ENCODE measurements at places on chromosomes 16 and 17.
A peak's percentile ranks its signal among the peaks of the same experiment; 100 is the strongest.

DNA sequence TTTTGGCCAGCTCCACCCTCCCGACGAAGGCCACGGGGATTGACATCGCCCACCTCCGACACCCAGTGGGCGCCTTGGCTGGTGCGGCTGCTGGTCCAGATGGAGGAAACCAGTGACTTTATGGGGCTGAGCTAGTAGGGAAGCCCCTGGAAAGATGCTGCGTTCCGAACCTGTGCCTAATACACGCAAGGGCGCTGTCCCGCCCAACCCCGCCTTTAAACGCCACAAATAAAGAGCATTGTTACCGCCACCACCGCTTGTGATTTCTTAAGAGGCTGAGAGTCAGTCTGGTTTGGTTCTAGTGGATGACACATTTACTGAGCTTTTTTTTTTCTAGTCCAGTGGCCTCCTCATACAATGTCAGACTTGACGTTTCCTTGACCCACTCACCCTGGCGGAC lies 107.9 kb downstream of the AATF start:
- no peak for DNase-seq

DNA sequence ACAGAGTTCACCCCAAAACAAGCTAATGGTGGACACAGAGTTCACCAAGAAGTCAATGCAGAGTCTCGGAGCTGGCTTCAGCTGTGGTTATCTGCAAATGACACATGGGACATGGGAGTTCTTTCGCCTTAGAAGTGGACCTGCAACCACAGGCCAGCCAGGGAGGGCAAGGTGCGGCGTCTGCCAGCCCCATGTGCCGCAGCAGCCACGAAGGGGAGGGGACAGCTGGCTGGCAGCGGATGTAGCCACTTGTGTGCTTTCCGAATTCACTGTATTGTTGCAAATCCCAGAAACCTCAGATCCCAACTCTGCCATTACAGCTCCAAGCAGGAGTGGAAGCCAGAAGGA lies 24.8 kb downstream of the LMF1 start:
- no peak for DNase-seq

- no peak for DNase-seq
Observed at GRCh38 chr16:85718682-85719081, 29.9 kb upstream of the GINS2 start.

DNA sequence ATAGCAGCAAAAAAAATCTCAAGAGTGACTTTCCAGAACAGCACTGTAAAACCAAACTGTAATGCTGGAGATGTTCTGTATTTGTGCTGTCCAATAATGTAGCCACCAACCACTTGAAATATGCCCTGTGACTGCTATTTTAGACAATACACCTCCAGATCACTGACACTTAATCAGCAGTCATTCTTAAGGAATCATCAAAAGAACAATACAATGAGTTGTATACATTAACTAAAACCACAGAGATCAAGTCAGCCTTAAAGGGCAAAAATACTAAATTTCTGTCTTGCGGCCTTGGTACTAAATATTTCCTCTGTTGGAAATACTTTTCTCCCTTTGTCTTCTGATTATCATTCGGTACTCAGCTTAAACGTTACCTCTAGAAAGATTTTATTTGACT lies 33.6 kb upstream of the ANKFY1 start:
- no peak for DNase-seq

- no peak for DNase-seq
Observed at GRCh38 chr16:74070237-74070636, 226.4 kb upstream of the PSMD7 start.

DNA sequence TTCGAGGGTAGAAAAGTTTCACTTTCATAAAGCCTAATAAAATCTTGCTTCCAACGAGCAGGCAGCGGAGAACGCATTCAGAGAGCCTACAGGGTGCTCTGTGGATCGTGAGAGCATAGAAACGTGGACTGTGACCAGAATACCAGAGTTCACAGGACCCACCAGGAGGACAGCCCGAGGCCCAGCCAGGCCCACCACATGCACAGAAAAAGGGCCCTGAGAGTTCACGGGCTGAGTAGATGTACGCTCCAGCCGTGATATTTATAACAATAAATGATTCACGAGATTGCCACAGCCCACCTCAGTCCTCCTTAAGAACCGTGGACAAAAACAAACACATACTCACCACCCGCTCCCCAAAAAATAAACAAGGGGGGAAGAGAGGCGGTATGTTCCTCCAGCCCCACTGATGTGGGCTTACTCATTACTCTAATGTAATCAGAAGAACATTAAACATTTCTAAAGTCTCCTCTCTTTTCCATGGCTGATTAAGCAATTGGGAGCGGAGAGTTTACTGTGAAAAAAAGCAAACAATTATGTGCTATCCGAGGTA lies 207.2 kb downstream of the C16orf78 start:
- DNase-seq: no peak

DNA sequence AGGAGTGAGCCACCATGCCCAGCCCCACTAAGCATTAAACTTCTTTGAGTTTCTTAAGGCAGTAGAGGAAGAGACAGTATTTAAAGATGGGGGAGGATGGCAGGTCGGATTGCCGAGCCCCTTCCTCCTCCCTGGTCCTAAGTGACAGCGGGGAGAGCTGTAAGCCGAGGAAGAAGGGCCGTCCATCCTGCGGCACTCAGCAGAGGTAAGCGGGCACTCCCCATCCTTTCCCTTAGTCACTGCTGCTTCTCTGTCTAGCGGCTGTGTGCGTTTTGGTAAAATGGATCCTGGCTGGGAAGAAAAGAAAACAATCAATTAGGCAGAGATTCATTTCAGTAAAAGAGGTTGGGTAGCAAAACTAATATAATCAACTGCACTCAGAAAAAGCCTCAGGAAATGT lies 13.9 kb downstream of the DNAAF1 start:
- DNase-seq: no peak

DNA sequence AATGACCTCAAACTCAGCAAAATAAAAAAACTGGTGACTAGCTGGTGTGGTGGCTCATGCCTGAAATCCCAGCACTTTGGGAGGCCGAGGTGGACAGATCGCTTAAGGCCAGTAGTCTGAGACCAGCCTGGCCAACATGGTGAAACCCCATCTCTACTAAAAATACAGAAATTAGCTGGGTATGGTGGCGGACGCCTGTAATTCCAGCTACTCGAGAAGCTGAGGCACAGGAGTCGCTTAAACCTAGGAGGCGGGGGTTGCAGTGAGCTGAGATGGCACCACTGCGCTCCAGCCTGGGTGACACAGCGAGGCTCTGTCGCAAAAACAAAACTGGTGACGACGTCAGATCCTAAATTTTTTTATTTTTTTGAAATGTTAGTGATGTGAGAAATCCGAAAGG lies 82.6 kb upstream of the TOB1 start:
- DNase-seq: no peak

- no peak for DNase-seq
Observed at GRCh38 chr16:72677662-72678447, 370.1 kb downstream of the ZFHX3 start.

- no peak for DNase-seq
Observed at GRCh38 chr17:49022391-49022941, 25.3 kb downstream of the IGF2BP1 start.

GRCh38 chr17:48163809-48164208 lies 56.2 kb downstream of the SNX11 start:
- DNase-seq: no peak

DNA sequence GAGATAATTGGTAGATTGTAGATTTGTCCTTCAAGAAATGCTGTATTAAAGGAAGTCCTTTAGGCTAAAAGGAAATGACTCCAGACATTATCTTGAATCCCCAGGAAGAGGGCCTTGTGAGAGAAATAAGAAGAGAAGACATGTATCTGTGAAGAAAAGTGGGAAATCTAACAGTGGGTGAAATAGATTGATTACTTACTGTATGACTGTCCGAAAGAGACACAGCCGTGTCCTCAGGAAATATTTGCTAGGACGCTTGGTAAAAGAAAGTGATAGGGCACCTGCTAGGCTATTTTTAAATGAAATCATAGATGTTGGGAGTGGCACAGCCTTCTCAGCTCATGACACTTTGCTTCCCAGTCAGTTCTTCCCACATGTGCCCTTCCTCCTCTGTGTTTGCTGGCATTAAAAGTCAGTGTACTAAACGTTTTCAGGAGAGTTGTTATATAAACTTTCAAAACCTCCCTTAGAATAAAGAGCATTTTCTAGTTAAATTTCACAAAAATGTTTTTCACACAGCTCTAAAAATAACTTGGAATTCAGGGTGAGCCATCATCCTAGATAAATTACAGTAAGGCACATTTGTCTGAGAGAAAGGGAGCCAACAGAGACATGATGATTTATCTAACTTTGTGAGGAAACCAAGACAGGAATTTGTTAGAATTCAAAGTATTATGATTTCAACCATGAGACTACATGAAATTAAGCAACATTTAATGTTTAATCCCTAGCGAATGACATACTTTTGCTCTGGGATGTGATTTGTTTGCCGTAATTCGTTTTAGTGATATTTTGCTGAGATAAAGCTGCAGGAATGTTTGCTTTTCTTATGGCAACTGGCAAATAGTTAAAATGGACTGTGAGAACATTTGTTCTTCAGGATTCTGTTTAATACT lies 35.0 kb downstream of the DHRS7B start:
- DNase-seq: no peak

GRCh38 chr17:59963738-59964481 lies 630 bp downstream of the RNFT1 start:
- peak; percentile 29 for DNase-seq

DNA sequence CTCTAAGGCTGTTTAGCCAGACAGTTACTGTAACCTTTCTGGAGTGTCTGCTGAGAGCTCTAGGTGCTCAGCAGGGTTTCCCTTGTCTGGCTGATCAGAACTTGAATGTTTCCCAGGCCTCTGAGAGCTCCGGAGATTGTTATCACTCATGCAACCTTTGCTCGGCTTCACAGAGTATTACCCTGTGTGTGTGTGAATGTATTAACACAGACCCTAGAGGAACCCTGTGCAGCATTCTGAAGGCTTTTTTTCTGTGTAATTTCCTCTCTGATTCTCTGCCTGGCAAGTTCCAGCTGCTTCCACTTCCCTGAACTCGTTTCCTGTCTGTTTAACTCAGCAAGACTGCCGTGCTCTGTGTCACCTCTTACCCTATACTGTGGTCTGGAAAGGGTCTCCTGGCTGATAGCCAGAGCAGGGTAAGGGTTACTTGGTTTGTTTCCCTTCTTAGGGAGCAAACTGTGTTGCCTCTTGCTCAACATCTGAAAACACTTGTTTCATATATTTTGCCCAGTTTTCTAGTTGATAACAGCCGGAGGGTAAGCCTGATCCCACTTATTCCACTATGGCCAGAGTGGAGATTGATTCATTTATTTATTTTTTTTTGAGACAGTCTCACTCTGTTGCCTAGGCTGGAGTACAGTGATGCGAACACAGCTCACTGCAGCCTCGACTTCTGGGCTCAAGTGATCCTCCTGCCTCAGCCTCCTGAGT lies 21.7 kb downstream of the PRMT7 start:
- no peak for DNase-seq

DNA sequence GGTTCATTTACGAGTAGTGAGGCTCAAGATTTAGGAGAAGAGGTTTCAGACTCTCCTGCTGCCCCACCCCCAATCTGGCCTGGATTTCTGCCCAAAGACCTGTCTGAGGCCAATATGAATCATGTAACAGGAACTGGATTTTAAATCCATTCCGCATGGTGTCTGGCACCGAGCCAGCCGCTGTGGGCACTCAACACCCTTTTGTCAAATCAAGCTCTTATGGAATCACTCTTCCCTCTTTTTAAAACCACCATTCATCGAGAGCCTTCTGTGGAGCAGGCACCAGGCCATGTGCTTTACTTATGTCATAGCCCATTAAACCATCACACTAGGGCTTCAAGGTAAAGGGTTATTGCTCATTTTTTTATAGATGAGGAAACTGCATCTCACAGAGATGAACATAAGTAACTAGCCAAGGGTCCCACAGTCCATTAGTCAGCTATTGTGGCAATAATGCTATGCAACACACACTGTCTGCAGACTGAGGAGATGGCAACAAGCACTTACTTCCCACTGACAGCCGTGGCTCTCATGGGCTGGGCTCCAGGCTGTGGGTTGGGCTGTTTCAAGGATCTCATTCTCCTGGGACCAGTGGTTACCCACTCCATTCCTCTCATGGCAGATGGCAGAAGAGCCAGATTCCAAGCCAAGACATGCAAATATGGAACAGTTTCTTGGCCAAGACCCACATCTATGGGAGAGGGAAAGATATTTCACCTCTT lies 93.6 kb downstream of the WSCD1 start:
- no peak for DNase-seq

DNA sequence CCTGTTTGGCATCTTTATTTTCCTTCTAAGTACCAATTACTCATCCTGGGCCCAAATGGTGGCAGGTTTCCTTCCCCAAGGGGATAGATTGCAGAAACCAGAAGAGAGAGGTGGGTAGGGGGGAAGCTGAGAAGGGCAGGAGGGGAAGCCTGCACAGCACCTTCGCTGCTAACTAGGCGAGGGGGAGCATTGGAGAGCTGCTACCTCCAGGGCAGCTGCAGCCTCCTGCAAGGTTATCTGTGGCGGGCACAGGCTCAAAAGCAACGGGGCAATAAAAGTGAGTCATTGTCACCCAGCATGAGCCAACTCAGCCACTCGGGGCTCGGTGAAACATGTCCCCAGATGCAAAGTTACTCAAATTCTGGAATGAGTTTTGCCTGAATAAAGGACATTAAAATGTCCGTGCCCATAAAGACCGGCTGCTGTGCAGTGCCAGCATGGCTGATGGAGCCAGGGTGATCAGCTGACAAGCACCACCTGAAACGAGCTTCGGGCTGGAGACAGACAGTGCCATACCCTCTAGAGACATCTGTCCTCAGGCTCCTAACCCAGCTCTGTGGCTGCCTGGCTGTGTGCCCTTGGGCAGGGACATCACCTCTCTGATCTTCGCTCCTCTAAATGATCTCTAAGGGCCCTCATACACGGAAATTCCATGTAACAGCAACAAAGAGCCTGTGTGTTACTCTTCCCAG lies 68.1 kb upstream of the GRIN2A start:
- peak; percentile 32 for DNase-seq

GRCh38 chr17:4503283-4504025 lies 4.8 kb downstream of the SPNS2 start:
- DNase-seq: no peak

- DNase-seq: no peak
Observed at GRCh38 chr17:40862985-40863733, 3.9 kb downstream of the KRT12 start.

DNA sequence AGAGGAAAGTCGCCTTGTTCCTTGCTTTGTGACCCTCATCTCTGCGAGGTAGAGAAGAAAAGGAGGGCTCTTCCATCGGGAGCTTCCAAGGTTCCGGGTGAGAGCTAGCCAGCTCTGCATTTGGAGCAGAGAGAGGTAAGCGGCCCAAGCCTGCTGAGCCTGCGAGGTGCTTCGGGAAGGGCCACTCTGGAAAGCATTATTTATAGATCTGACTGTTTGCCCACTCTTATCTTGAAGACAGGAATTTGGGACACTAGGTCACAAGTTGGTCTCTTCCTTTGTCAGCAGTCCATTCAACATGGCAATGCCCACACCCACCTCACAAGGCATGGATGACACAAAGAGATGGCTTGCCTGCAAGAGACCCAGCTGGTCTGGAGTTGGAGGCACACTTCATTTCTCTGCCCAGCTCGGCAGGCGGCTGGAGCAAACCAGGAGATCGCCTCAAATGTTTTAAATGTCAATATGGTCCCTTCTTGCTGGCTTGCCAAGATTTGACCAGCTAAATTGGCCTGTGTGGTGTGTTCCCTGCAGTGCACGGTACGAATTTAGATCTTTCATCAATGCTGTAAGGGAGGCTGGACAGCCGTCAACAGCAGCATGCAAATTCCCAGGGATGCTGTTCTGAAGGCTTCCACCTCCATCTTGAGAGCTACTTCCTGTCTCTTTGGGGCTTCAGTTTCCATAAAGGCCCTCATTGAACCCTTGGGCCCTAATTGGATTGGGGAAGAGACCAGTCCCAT lies 19.5 kb downstream of the CBX4 start:
- DNase-seq: no peak

- DNase-seq: no peak
Observed at GRCh38 chr17:69503711-69504110, 89.2 kb downstream of the MAP2K6 start.

- no peak for DNase-seq
Observed at GRCh38 chr17:43808076-43808475, 24.9 kb downstream of the MPP3 start.
